ENCODE measurements at places on chromosomes 7 and 10.
A peak's percentile ranks its signal among the peaks of the same experiment; 100 is the strongest.

GRCh38 chr7:117077658-117078057 lies 124.4 kb downstream of the ST7 start:
- no peak for DNase-seq

DNA sequence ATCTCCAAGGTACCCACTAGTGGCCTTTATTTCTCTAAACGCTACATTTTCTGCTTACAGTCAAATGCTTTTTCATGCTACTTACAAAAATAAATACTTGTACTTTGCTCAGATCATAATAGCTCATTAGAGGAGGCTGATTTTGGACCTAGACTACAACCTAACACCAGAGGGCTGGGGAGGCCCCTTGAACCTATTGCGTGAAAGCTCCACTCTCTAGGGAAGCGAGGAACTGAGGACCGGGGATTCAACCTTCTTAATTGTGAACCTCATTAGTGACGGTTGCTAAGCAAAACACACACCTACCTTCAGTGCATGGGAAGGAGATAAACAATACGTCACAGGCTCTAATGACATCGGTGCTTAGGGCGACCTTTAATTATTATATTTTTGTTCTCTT lies 92.1 kb downstream of the EBF3 start:
- no peak for DNase-seq

GRCh38 chr10:86254081-86254480 lies 112.5 kb downstream of the GRID1 start:
- no peak for DNase-seq

DNA sequence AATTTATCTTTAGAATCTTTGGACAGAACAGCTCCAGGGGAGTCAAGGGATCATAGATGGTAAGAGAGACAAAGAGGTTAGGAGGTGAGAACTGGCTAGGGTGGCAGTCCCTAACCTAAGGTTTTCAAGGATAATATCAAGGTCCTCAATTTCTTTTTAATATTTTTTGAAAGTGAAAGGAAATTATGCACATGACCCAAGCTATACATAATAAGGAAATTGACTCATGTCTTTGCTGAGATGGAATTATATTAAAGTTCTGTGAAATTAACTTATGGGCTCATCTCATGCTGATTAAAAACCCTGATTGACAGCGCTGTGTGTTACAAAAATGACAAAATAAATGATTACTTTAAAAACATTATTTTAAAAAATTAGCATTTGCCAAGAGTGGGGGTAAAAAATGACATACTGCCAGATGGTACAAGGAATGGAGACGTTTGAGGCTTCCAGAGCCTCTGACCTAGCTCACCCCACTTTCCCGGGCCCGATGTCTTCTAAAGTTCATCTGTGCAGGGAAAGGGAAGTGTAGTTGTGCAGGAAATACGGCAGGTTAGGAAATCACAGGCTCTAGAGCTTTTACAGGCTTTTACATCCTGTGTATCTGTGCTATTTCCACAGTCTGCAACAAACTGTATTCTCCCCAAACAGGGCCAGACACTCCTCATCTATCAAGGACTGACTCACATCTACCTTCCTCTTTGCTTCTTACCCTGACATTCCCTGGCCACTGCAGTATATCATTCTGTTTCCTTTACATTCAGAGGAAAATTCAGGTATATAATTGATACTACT lies 185.6 kb upstream of the PRSS58 start:
- peak; percentile 61 for DNase-seq

DNA sequence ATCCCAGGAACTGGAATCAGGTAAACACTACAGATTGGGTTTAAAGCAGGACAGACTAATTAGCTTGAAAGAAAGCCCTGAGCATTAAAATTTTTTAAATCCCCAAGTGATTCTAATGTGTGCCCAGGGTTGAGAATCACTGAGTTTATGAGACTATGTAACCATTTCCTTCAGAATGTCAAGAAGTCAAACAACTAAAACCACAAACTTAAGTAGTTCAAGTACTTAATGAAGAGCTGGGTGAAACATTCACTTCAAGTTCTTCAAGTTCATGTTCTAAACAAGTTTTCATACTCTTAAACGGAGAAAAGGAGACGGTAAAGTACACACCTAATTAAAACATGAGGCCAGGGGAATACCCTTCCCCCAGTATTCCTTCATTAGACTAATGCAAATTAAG lies 28.2 kb upstream of the TLL2 start:
- DNase-seq = no peak

DNA sequence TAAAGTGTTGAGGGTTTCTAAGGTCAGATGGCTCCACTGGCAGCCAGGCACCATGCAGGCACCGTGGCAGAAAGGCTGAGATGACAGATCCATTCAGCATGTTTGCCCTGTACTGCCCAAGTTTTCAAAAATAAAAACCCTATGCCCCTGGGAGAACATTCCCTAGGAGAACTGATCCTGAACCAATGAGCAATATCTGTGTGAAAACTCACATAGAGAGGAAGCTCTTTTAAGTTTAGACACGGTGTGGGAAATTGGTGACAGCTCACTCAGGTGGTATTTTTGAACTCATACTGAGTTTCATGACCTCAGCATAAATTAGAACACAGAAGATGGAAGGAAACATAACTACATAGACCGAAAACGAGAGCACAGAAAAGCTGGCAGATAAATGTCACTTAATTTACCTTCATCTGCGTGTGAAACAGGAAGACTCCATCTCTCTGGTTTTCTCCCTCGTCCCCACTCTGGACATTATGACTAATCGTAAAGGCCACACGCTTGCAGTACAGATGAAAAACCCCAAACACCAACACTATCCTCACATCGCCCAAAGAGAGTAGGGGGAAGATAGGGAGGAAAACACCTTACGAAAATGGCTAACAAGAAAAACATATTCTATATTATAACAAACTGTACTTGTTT lies 127.8 kb downstream of the ICA1 start:
- no peak for DNase-seq

GRCh38 chr10:6592080-6592479 lies 12.0 kb upstream of the PRKCQ start:
- DNase-seq = no peak

DNA sequence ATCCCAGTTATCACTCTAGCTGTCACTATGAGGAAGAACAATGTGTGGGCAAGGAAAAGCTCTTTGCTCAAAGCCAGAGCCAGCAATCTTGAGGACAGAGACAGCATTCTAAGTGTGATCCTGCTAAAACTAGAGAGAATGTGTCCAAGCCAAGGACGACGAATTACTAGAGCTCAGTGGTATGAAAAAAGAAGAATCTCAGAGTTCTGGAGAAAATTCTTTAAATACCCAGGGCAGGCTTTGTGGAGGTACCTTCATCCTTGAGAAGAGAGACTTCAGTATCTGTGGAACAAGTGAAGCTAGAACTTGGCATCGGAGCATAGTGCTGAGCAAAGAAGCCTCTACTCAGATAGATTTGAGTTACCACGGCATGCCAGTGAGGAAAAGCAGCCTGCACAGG lies 209.8 kb downstream of the TRIL start:
- peak; percentile 13 for DNase-seq

- peak; percentile 68 for DNase-seq
Observed at GRCh38 chr10:63157845-63158624, 24.9 kb downstream of the NRBF2 start.

DNA sequence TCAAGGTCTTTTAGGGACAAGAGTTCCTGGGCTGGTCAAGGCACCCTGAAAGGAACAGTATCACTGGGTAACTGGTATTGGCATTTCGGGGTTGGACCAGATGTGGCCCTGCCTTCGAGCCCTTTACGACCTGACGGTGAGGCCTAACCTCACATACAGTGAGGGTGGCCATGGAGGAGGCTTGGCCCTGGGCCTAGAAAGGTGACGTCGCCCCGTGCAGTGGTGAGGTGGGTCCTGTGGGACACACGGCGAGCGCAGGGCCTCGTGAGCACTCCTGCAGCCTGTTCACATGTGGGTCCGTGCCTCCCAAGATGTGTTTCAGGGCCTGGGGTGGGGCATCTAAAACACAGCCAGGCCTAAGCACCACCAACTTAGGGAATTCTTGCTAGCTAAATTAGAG lies 36.1 kb downstream of the CRHR2 start:
- DNase-seq = no peak

- no peak for DNase-seq
Observed at GRCh38 chr7:94374721-94375566, 19.8 kb upstream of the COL1A2 start.

GRCh38 chr7:12861070-12861469 lies 173.6 kb downstream of the ARL4A start:
- no peak for DNase-seq
